Stimulated activated CD4-positive, alpha-beta T cell treated with anti-CD3 and anti-CD28 coated beads, Interleukin-2, amount 100 ng/mL, for 24 hours (primary cell): ENCODE measurements at places on chromosomes 6 and 20.

DNA sequence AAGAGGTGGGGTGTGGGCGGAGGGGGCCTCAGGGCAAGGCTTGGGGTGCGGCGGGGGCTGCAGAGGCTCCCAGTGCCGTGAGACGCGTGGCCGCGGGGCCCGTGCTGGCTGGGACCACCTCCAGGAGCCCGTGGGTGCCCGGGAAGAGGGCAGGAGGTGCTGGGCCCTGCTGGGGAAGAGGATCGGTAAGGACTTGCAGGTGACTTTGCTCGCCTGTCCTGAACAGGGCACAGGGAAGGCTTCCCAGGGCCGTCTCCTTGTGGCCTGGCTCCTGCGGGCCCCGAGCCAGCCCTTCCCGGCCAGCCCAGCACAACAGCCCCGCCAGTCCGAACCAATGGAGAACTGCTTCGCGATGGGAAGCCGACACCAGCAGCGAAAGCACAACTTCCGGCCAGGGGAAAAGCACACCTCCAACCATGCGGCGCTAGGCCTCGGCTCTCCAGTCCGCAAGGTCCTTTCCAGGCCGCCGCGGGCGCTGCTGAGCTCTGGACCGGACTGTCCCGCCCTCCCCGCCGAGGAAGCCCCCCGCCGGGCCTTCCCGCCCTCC is 32.3 kb downstream of the IRF4 start:
- DNase-seq: no peak

DNA sequence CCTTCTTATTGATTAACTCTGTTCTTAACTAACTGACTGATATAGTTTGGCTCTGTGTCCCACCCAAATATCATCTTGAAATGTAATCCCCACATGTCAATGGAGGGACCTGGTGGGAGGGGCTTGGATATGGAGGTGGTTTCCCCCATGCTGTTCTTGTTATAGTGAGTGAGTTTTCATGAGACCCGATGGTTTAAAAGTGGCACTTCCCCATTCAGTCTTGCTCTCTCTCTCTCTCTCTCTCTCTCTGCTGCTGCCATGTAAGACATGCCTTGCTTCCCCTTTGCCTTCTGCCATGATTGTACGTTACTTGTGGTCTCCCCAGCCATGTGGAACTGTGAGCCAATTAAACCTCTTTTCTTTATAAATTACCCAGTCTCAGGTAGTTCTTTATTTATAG is 81.8 kb upstream of the SPACA1 start:
- no peak for DNase-seq

- DNase-seq: no peak
Observed at GRCh38 chr20:11453430-11453829, 464.3 kb upstream of the BTBD3 start.

DNA sequence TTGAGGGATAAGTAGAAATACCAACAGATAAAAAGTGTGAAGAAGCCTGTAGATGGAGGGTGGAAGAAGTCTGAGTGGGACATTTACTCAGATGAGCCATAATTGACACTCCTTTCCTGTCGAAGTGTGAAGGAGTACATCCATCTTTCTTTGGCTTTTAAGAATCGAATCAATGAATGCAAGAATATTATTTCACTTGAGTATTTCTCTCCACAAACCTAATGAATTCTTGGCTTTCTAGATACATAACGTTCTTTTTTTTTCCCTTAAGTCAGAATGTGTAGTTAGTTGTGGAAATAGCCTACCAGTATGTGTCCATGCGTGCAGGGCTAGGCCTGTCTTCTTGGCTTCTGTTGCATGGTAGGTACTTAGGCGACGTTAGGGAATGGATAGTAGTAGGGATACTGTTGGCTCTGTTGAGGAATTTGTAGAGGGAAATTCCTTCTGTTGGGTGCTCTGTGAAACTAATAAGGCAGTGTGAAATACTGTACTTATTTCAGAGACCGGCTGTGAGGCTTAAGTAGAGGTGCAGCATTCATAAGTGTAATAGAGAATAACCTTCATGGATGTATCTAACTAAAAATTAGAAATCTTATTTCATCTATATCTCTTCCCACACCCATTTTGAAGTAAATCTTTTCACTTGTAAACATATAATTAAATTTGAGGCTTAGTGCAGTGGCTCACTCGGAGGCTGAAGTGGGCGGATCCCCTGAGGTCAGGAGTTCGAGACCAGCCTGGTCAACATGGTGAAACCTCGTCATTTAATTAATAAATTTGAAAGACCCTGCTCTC is 1.5 kb downstream of the RPS18 start:
- DNase-seq: no peak

- DNase-seq: no peak
Observed at GRCh38 chr20:36359668-36360406, 53.7 kb downstream of the DLGAP4 start.

DNA sequence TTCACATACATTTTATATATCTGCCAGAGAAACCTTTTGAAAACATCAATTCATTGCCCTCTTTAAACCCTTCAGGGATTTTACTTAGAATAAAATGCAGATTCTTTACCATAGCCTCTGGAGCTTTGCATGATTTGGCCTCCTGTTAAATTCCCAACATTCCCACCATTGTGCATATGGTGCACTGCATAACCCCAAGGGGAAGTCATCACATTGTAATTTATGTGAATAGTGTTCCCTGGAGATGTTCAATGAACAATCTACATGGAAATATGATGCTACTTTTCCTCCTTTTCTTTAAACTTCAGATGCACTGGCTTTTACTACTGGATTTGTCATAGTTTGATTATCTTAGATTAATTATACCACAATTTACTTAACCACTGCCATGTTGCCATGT is 94.7 kb downstream of the PHF3 start:
- DNase-seq: no peak

- no peak for DNase-seq
Observed at GRCh38 chr20:24962510-24962909, 13.4 kb downstream of the CST7 start.

GRCh38 chr20:12728782-12729181 is 280.0 kb upstream of the SPTLC3 start:
- no peak for DNase-seq

- no peak for DNase-seq
Observed at GRCh38 chr6:39221779-39222641, 7.3 kb downstream of the KCNK5 start.

GRCh38 chr6:80366051-80366450 is 259.6 kb downstream of the BCKDHB start:
- no peak for DNase-seq

DNA sequence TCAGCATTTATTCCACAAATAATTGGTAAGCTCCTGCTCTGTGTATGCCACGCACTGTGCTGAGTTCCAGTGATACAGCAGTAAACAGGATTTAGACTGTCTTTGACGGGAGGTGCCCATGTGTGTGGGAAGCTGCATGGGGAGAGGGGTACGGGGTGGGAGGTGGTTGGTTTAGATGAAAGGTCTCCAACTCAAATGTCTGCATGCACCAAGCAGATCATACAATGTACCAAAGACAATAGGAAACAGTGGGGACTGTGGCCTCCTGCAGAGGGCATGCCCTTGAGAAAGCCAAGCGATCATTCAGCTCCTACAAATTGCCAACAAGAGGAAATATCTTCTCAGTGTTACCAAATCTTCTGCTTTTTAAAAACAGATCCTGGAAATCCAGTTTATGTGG is 36.1 kb downstream of the SLC22A2 start:
- no peak for DNase-seq

DNA sequence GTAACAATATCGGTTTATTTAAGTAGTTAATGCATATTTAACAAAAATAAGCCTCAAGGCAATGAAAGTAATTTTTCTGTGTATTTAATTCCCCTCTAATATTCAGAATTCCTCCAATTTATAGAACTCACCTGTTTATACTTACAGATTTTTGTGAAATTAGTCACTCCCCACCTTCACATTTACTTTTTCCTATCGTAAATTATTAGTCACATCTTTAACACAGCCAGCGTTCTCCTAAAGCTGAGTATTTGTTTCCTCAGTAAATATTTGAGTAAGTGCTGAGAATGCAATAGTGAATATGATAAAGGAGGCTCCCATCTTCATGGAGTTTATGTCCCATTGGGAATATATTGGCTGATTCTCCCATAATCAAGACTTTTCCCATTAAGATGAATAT is 88.0 kb downstream of the SYCP2 start:
- no peak for DNase-seq

DNA sequence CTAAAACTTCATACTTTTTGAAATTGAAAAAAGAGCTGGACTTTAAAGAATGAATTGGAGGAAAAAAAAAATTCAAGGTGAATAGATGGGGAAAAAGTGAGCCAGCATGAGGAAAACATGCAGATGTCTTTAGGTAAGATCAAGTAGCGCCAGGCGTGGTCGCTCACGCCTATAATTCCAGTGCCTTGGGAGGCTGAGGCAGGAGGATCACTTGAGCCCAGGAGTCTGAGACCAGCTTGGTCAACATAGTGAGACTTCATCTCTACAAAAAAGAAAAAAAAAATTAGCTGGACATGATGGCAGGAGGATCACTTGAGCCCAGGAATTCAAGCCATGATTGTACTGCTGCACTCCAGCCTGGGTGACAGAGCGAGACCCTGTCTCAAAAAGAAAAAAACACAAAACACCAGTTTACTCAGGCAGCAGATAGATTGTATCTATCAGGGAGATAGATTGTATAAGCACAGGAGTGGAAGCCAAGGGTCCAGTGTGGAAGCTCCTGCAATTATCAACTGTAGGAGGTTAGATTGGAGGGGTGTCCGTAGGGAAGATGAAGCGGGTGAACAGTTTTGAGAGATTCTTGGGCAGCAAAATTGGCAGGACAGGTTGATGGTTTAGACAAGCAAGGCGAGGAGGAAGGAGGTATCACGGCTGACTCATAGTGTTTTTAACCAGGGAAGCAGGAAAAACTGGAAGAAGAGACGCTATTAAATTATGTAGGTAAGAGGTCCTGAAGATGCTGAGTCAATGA is 97.6 kb upstream of the ZNF217 start:
- no peak for DNase-seq

DNA sequence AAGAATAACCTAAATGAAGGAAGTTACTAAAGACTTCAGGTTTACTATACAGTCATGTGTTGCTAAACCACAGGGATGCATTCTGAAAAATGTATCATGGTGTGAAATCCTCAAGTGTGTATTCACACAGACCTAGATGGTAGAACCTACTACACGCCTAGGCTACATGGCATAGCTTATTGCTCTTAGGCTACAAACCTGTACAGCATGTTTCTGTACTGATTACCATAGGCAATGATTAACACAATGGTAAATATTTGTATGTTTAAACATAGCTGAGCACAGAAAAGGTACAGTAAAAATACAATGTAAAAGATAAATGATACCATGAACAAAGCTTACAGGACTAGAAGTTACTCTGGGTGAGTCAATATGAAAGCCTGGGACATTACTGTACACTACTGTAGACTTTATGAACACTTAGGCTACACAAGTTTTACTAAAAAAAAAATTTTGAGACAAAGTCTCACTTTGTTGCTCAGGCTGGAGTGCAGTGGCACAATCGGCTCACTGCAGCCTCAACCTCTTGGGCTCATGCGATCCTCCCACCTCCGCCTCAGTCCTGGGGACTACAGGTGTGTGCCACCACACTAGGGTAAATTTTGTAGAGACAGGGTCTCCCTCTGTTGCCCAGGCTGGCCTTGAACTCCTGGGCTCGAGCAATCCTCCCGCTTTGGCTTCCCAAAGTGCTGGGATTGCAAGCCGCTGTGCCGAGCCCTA is 36.0 kb downstream of the ADNP start:
- no peak for DNase-seq

- DNase-seq: no peak
Observed at GRCh38 chr20:43528258-43528875, 20.9 kb downstream of the L3MBTL1 start.

DNA sequence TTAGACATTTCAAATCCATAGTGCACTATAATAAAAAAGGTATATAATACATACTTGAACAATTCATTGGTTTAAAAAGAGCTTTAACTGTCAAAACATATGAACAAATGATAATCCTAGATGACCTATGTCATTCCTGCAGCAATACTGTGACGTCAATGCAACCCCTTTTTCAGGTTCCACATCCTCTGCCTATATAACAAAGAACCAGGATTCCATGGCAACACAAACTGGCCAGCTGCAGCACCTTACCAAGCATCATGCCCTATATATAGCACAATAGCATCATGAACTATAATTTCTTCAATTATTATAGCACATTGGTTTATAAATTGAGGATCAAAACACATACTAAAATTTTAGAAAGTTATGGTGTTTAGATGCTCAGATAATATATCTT is 578 bp upstream of the PTCHD4 start:
- no peak for DNase-seq

DNA sequence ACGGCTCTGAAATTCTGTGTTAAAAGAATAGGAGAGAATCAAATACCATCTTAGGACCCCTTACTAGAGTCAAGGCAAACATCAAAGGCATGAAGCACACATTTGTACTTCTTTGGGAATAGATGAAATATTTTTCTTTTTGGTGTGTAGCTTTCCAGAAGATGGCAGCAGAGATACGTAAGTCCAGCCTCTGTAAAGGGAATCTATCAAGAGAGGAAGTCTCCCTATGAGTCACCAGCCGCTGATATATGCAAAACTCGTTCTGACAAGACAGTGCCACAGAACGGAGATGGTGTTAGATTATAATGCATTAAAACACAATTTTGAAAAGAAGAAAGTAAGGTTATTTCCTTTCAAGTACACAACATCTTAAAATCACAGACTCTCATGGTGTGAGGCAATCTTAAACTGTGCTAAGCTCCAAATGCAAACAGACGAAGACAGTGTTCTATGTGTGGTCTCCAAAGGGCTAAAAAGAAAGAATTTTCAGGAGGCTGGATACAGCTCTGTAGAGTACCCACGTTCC is 120.0 kb upstream of the AGPAT4 start:
- peak; percentile 43 for DNase-seq

- DNase-seq: no peak
Observed at GRCh38 chr6:163395831-163396185, 18.7 kb upstream of the QKI start.

DNA sequence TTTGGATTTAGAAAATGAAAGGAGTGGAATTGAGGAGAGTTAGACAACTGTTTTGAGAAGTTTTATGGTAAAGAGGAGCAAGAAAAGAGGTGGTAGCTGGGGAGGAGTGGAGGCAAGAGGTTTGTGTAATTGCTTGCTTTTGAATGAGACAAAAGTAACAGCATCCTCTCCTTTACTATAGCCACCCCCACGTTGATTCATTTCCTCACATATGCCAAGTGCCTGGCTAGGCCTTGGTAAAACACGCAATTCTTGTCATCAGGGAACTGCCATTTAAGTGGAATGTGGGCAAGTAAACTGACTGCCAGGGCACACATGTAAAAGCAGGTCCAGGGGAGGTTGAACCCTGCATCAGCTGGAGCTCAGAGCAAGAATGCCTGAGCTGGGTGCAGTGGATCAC is 4.1 kb downstream of the MTRES1 start:
- DNase-seq: no peak

DNA sequence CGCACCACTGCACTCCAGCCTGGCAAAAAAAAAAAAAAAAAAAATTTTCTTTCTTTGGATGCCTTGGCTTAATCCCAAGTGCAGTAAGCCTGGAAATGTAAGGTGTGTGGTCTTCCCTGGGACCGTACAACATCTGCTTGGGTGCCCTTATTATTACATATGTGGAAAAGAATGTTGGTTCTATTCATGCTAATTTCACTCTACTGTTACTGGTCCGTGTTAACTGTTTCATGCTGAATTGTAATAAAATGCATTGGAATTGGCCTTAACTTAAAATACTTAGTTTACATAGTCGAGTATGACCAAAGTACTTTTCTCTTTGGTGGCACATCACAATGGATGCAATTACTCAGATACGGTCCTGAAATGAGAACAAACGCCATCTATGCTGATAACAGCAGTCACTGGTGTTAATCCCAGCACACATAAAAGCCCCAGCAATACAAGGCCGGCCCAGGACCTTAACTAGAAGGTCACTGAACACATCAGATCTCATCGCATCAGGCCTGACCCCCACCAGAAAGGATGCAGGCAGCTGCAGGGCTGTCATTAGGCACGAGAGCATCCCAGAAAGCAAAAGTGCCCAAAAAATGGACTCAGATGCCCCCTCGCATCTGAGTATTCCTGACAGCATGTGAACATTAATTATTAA is 1.2 kb downstream of the SERPINB6 start:
- DNase-seq: no peak
